Fibroblast of skin of back (primary cell): ENCODE measurements at places on chromosomes 4 and X.

DNA sequence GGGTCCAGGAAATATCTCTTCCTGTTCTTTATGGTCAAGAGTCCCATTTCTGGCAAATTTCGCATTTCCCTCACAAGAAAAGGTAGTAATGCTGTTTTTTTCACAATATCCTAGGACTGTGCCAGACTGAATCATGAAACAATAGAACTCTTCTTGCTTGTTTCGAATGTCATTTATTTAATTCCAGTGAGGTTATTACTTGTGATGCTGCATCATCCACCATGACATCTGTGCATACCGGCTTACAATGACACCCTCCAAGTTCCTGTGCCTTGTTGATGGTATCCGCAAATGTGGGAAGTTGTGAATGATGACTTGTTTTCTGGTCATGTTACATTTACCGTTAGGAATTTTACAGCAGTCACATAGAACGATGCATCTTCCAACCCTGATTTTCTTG, 42.9 kb upstream of the SPRY1 start:
- no peak for DNase-seq

DNA sequence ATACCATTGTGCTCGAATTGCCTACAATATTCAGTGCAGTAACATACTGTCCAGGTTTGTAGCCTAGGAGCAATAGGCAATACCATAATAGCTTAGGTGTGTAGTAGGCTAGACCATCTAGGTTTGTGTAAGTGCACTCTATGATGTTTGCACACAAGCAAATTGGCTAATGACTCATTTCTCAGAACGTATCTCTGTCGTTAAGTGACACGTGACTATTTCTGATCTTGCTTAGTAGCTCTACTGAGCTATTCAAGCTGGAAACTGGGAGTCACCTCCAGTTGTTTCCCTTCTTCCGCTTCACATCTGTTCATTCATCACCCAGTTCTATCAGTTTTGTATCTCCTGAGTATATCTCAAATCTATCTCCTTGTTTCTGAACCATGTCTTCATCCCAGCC, 86.1 kb downstream of the HNRNPD start:
- no peak for DNase-seq

GRCh38 chr4:70426789-70427188, 29.0 kb downstream of the OPRPN start:
- no peak for DNase-seq

DNA sequence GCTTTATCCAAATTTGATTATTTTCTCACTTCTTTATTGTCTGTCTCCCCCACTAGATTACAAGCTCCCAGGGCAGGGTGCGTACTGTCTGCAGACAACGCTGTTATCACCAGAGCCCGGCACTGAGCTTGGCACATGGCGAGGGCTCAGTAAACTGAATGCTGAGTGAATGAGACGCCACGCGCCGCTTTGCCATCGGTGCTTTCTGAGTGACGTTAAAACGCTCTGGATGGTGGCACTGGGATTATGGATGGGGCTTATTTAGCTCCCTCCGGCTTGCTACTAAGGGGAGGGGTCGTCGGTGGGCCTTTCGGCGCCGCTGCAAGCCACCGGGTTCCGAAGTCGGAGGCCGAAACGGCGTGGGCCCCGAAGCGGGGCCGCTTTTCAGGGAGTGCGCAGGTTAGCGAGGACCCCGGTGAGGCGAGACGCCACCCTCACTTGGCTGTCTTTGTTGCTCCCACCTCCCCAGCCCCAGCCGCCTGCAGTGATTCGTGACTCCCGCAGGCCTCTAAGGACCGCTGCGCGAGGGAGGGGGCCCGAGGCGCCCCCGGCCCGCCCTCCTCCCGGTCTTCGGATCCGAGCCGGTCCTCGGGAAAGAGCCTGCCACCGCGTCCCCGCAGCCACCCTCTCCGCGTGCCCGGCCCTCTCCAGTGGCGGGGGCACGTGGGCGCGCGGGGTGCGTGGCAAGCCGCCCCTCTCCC, 569 bp upstream of the FHL1 start:
- DNase-seq: no peak

GRCh38 chr4:159420162-159421057, 317.5 kb downstream of the RAPGEF2 start:
- DNase-seq: no peak

- peak; percentile 77 for DNase-seq
Observed at GRCh38 chrX:38220024-38220414, 652 bp downstream of the SRPX start.
